Activated naive CD8-positive, alpha-beta T cell treated with anti-CD3 and anti-CD28 coated beads, Interleukin-2, amount 50 U/mL, for 16 hours (primary cell): ENCODE measurements at places on chromosomes 7 and 10.

DNA sequence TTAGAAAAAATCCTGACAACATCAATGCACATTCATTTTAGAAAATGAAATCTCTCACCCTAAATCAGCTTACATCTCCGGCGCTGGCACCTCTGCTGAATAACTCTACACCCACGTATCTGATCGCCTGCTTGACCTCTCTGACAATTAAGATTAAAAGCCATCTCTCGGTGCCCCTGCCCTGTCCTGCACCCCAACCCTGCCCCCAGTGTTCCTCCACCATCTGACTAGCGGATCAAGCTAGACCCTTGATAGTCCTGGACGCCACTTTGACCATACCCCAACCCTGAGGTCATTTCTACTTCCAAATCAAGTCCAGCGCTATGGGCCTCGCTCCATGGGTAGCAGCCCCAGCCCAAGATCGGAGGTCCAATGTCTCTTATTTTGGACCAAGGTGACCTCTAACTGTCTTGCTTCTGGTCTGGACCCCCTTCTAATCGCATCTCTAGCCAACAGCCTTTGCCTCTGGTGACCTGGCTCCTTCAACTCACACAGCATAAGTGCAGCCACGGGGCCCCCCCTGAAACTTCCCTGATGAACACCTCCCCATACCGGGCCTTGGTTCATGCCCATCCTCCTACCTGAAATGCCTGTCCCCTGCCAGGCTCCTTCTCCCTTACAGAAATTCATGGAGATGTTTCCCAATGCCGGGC is 28.5 kb downstream of the BTBD16 start:
- DNase-seq, result no peak

GRCh38 chr7:154532771-154533170 is 470.2 kb downstream of the PAXIP1 start:
- no peak for DNase-seq

- no peak for DNase-seq
Measured at GRCh38 chr7:150685219-150686029, at the start of gene GIMAP2. Gene GIMAP2, plus strand, starts transcription at chr7:150685706. Its CDS starts 1,354 bp downstream, at chr7:150687060.

DNA sequence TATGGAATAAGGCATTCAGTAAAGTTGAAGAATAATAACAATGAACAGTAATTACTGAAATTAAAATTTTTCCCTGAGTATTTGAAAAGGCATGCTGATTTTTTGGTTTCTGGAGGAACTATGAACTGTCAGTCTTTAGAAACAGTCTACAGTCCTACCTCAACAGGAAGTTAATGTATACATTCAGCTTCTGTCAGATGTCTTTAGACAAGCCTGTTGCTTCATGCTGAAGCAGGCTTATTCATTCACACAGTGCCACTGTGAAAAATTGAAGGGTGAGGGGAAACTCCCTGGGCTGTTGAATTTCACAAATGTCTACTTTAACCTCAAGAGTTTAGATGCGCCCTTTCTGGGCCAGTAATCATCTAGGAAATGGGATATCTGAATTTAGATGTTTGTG is 3.5 kb downstream of the NRF1 start:
- no peak for DNase-seq

- DNase-seq, result no peak
Measured at GRCh38 chr7:46178661-46179060, 257.6 kb upstream of the IGFBP3 start.
